ENCODE measurements at places on chromosomes 3 and 15.

DNA sequence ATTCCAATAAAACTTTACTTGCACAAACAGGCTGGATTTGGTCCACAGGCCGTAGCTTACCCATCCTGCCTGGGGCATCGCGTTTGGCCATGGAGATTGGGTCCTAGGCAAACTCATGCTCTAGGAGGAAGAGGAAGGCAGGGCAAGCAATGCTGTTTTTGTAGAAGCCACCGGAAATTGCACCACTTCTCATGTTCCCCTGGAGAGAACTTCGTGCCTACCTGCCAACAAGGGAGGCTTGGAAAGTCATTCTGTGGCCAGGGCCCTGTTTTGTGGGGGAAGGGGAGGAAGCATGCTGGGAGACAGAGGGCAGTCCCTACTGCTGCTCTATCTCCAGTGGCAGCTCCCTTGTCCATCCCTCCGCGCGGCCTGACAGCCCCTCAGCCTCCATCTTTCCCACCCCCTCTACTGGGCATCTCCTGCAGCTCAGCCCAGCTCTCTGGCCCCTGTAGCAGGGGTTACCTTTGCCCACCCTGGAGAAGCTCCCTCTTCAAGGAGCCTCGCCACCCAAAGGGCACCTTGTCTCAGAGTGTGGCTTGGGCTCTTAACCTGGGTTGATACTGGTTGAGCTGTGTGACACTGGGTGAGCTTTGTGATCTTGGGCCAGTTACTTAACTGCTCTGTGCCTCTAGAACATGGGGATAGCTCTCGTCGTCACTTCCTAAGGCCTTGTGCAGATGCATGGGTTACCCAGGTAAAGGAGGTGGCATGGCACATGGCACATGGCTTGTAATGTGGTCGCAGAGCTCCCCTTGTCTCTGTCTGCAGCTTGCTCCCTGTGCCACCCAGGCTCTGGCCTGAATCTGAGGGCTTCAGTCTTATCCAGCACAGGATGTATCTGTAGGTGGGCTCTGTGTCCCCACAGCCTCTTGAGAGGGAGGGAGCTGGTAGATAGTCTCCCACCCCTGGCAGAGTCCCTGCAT, 6.1 kb downstream of the ABTB1 start:
- peak; percentile 4 for DNase-seq

DNA sequence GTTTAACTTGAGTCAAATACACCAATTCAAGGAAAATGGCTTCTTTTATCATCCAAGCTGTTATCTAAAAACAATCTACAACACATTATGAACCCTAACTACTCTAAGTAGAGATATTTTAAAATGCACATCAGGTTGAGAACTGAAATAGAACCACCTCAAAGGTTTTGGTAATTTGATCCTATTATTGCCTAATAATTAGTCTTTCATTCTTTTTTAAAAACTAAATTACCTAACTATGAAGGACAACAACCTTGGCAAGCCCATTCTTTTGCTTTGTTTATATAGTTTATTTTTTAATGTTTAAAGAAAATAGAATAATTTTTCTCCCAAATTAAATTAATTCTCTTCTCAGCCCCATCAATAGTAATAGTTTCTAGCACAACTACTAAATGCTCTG, 61.1 kb upstream of the PPIB start:
- DNase-seq, result no peak

GRCh38 chr15:62566248-62566647, 401.2 kb upstream of the C2CD4B start:
- no peak for DNase-seq

GRCh38 chr3:4778119-4778518, 201.1 kb upstream of the BHLHE40 start:
- DNase-seq, result no peak

GRCh38 chr15:29516929-29517328, 247.3 kb upstream of the NSMCE3 start:
- DNase-seq, result no peak

GRCh38 chr3:71371282-71371681, 212.2 kb downstream of the FOXP1 start:
- DNase-seq, result no peak

- no peak for DNase-seq
Measured at GRCh38 chr3:134505485-134505884, 19.6 kb downstream of the CEP63 start.

DNA sequence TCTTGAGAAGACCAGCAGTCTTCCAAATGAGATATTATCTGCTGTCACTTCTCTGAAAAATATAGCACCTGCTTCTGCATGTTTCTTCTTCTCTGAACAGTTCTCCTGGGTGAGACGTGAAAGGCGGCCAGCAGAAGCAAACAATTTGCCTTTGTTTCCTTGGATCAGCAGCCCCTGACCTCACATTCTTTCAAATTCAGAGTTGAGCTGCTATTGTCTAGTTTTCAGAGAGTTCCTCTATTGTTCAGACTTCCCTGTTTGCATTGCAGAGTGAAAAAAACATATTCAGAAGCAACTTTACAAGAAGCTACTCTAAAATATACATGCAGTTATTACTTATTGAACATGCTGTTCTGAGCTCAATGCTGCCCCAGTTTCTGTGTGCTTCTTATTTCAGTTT, 653.6 kb downstream of the NAALADL2 start:
- no peak for DNase-seq

DNA sequence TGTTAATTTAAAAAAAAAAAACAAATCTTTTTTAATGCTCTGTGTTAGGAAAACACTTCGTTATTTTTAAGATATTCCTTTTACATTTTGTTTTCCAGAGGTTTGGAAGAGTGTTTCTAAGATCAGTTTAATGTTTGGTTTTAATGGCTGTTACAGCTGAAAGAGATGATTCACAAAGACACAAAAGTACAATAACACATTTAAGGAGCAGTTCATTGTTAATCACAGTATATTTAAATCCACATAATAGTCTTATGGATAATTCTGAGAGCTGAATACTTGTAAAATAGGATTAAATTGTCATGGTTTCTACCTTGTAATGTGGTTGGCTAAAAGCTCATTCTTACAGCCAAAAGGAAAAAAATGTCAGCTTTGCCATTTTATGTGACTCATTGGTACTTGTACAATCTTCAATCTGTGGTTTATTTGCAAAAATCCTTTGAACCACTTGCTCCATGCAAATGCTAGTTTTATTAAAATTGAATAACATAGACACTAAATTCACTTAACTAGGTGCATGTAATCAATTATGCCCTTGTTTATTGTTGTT, 426.4 kb downstream of the NLGN1 start:
- no peak for DNase-seq

DNA sequence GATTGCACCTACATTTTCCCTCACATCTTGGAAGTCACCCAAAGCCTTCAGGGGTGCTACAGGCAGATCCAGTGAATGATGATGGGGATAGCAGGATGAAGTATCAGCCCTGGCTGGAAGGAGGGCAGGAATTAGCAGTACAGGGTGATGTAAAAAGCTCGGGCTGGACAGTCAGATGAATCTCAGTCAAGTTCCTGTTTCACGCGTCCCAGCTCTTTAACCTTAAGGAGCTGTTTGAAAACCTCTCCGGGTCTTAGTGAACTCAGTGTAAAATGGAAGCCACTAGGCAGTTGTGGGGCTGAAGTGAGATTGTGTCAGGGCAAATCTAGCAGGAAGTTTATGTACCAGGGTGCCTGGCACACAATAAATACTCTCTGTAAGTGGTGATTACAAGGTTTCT, 166.4 kb upstream of the PROK2 start:
- no peak for DNase-seq

DNA sequence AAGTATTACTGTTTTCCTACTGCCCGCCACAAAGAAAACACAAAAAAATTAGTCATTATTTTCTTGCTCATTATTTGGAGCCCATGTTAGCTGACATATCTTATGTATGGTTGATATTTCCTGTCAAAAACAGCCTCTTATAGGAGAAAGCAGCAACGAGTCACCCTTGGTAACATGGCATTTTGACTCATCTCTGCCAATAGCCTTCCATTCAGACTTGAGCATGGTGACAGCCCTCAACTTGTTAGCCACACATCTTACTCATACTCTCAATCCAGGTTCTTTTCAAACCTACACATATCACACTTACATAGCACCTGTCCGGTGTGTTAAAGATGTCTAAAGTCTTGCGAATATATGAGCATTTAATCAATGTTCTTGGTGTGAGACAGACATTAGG, 109.4 kb upstream of the SAMMSON start:
- DNase-seq, result no peak

DNA sequence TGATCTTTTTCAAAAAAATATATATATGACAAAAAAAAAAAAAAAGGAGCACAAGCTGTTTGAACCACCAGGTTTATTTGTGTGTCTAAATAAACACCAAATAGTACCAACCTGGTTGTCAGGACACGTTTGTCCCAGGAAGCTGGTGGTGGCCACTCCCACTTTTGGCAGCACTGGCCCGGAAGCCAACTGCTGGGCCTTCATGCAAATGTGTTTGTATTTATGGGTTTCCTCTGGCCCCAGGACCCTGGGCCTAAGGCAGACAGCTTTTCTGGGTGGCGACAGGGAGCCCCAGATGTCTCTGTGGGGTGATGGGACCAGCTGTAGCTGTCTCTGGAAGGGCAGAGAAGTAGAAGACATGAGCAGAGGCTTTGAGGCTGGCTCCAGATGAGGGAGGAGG, 31.6 kb downstream of the PRKCD start:
- peak; percentile 64 for DNase-seq

GRCh38 chr15:76973362-76973743, 21.6 kb upstream of the PSTPIP1 start:
- peak; percentile 36 for DNase-seq

GRCh38 chr3:191280882-191281281, 48.3 kb upstream of the CCDC50 start:
- no peak for DNase-seq

DNA sequence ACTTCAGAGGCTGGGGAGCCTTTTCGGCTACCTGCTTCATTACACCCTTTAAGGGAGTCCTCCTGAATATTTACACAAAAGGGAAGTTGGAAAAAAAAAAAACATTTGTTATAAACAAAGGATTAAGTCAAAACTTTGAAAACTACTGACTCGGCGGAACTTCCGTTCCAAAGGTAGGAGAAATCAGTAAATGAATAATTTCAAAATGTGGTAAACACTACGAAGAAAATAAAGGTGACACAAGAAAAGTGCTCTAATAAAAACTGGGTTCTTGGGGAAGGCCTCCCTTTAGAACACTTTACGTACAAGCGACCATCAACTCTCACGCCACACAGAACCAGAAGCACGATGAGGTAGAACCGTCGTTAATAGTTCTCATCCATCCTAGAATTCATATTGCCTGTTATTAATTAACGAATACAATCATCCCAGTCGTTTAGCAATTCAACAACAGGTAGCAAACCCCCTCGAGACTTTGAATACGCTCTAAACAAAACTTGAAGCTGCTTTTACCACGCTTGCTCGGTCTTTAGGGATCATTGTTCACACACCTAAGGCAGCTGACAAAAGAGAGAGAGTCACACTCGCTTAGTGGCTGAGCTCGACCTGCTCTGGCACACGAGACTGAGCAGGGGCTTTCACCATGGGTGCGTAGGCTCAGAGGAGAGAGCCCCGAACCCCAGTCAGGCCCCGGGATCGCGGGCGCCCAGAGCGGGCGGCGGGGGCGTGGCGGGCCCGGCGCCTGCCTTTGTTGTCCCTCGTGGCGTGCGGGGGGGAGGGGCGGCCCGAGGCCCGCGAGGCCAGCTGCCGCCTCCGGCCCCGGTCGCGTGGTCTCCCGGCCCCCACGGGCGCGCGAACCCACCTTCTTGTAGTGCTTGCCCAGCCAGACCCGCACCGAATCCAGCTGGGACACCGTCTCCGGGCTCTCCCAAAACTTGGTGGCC, 680 bp downstream of the SMARCC1 start:
- DNase-seq, result peak; percentile 70

GRCh38 chr3:56761887-56762651, 39.7 kb downstream of the ARHGEF3 start:
- DNase-seq, result no peak

DNA sequence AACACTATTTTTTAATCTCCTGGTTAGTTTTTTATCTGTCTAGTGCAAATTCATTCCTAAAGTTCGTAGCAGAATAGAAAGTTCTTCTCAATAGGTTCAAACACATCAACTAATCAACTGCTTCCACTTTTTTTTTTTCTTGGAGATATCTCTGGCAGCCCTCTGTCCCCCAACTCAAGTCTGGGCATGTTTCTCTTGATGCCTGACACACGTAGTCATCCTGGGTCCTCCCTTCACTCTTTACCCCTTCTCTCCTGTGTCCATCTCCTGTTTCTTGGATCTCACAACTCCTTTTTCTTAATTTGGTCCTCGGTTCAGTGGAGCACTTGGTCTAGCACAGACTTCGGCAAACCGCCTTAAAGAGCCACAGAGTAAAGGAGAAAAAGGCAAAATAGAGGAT, 14.4 kb downstream of the TNFAIP8L3 start:
- DNase-seq, result no peak

DNA sequence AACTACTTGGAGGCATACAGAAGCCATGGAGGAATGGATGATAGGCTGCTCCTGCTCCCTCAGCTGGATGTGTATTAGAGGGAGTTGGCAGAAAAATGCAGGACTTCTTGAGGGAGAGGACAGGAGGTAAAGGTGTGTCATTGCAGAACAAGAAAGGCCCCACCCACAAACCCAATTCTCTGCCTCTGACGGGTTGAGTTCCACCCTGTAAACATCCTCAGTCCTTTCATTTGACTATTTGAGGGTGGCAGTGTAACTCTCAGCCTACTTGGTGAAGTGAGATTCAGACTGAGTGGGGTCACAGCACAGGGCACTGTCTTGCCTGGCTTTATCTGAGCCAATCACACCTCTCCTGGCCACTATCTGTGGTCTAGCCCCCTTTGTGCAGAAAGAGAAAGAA, at the start of gene TPRG1:
TPRG1 (plus strand) TSS at position 265 of the 400 bp plus-strand sequence. CDS start 35,414 bp downstream, outside the sequence.
- DNase-seq, result no peak

GRCh38 chr15:87976552-87976951, 280.0 kb downstream of the NTRK3 start:
- DNase-seq, result no peak

DNA sequence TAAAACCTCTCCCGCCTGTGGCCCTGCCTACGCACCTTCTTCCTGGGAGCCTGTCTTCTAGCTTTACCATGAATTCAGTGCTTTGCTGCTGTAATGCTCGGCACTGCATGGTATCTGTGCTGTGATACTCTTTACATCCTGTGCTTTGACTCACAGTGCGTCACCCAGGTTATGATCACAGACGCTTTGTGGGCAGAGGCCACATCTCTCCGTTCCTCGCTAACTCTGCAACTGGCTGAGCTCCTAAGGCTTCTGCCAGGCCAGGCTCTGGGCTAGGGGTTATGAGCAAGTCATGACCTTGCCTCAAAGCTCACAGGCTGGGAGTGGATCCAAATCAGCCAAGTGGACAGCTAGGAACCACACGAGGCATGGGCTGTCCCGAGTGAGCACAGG, 23.2 kb downstream of the SPTBN5 start:
- DNase-seq, result no peak

DNA sequence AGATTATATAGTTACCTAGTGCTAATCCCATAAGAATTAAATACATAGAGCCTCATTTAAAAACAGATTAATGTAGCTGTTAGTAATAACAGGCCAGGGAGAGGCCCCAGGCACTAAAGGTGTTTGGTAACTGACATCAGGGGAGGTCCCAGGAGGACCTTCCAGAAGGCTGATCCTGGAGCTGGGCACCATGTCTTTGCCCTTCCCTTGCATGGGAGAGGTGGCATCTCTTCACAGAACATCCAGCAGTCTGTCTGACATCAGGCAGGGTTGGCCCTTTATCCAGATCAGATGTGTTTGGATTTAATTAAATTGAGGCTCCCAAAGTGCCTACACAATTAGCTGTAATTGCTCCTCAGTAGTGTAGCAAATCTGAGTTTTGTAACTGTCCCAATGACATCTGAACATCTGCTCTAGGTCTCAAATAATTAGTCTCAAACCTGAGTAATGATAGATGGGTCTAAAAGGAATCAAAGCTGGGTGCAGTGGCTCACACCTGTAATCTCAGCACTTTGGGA, 53.0 kb downstream of the RLBP1 start:
- no peak for DNase-seq

- DNase-seq, result no peak
Measured at GRCh38 chr3:43843386-43843785, 152.6 kb downstream of the ABHD5 start.
